Stimulated activated CD8-positive, alpha-beta memory T cell treated with anti-CD3 and anti-CD28 coated beads, Interleukin-7, amount 100 ng/mL, for 1 hour (primary cell): ENCODE measurements at places on chromosomes 2 and 18.

DNA sequence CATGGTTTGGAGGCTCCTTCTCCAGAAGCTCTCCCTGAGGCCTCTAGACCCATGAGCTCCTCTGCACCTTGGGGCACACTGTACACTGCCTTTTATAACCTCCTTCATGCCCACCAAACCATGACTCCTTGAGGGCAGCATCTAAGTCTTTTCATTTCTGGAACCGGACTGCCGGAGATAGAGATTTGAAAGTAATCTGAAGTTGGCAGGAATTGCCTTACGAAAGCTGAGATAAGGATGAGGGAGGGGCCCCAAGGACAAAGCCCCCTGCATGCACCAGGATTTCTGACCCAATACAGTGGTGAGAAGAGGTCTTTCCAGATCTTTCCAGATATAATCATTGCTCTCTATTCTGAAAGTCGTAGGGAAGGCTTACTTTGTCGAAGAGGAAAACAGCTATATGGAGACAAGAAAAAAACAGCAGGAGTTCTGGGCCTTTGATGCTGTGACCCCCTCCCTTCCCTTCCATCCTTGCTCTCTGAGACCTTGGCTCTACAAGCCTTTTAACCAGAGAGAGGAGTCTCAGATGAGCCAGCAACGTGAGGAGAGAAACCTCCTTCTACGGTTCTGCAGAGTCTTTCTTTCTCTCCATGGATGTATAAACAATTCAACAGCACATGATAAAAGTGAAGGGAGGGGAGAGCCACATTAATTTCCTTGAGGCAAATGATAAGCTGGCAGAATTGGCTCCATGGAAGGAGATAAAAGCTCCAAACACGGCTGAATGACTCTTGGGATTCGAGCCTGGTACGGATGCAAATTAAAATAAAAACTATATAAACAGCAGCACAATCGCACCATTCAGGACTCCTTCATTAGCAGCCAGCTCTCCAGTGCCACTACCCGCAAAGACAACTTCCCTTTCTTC, 88.0 kb upstream of the RTN4 start:
- DNase-seq: no peak

DNA sequence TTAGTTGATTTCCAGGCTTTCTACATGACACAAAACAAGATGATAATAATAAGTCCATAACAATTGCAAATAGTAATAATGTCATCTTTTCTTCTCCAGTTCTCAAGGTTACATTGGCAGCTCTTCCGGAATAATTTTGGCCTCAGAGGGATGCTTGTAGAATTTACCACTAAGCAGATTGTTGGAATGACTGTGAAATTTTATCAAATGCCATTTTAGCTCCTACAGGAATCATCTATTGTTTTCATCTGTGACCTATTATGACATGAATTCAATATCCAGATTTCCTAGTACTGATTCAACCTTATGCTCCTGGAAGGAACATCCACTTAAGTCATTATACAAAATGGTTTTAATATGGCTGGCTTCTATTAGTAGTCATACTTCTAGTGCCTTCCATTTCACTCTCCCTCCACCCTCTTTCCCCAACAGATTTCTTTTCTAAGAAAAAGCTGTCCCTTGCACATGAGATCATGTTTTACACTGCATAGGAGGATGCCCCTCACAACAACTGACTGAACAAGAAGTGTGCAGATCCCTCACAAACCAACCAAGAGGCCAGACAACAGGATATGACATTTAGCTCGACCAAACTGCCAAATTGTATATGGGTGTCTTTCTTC, 200.0 kb downstream of the DNER start:
- DNase-seq: no peak

DNA sequence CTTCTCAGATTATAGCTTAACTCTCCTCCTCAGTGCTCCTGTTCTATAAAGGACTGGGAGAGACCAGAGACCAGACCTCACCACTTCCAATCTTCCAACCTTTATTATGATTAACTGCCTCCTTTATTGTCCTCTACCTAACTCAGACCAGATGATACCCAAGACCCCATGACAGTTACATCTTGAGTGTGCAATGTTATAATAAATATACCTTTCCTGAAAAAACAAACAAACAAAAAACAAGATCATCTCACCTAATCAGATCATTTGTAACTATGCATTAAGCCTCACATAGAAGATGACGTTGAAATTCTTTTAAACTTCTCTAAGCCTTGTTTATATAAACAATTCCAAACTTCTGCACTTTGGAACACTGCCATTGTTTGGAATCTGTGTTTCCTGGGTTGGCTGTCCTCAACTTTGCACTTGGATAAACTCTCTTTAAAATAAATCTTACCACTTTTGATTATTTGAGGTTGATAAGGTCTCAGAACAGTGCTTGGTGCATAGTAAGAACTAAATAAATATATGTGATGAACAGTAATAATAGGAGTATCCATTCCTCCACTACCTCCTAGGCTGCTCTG, 342.7 kb downstream of the TDRD15 start:
- no peak for DNase-seq

DNA sequence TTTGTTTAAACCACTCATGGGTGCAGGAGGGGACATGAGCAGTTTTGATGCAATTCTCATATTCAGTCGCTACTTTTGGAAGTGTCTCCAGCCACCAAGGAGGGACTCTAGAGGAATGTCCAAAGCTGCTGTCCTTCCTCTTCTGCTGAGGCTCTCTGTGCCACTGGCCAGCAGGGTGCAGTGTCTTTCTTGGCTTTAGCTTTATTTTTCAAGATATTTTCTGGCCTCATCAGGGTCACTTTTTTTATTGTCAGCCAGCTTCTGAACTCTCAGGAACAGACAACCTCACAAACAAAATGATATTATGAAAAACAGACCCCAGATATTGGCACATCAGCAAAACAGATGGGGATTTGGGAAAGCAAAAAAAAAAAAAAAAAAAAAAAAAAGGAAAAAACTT, 289.3 kb upstream of the ZSWIM2 start:
- no peak for DNase-seq

DNA sequence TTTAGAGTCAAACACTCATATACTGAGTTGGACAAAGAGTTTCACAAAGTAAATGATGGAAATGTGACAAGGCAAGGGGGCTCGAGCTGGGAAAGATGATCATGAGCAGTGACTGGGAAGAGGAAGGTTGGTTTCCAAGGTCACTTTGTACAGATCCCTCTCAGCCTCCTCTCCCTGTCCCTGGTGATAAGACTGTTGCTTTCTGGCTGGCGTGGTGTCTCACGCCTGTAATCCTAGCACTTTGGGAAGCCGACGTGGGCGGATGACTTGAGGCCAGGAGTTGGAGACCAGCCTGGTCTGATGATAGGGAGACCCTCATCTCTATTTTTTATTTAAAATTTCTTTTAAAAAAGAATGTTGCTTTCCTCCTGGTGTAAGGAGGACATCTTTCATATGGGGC, 86.6 kb upstream of the STPG4 start:
- DNase-seq: no peak

DNA sequence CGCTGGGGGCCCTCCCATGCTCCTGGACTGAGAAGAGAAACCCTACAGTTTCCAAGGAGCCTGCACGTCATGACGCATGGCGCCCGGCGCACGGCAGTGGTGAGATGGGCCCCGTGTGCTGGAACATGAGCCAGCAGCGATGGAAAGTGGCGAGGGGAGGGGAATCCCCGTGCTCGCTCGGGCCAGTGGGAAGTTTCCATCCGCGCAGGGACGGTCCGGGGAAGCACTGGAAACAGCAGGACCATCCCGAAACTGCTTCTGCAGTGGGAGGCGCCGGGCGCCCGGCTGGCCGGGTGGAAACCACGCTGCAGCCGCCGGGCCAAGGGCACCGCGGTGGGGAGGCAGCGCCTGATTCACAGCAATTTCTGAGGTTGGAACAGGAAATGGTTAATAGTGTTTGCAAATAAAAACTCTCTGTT, 4.9 kb upstream of the PDCD1 start:
- DNase-seq: no peak

GRCh38 chr2:28413152-28413898, 20.7 kb downstream of the FOSL2 start:
- no peak for DNase-seq

DNA sequence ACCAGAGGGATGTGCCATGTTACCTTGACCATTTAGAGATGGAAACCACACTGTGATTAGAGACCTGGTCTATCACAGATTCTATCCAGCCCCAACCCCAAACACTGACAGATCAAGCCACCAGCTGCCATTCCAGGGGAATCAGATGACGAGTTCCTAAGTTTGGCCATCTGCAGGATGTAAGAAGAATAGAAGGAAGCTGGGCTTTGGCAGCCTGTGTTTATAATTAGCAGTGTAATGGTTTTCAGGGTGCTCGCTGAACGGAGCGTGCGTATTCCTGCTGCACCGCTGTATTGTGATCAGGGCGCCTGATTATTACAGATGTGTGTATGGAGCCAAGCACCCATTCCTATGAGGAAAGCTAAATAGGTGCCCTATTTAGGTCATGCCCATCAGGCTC, 138.1 kb downstream of the LRRC30 start:
- DNase-seq: no peak

DNA sequence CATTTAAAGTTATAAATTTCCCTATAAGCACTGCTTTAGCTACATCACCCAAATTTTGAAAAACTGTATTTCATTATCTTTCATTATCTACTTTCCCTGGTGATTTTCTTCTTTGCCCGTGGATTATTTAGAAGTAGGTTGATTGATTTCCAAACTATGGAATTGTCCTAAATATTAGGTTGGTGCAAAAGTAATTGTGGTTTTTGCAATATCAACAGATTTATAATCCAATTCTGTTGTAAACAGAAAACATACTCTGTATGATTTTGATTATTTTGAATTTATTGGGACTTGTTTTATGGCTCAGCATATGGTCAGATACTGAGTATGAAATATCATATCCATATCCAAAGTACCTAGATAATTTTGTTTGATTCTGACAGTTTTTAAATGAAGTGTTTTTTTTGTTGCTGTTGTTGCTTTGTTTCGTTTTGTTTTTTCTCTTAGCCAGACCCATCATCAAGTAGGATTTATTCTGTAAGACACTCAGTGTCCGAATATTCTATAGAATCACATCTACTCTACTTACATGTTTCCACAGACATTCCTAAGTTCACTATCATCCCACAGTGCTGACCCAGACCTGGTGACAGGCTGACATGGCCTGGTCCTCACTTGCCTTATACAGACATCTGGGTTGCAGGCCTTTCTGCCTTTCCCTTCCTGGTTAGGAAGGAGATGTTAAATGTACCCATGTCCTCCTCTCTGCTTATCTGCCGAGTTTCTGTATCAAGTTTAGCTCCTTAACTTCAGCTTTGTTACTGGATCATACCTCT, 2.1 kb upstream of the TRABD2A start:
- DNase-seq: no peak

- no peak for DNase-seq
Measured at GRCh38 chr2:48600204-48600813, 17.3 kb upstream of the GTF2A1L start.

GRCh38 chr2:70144443-70145143, 46.2 kb downstream of the C2orf42 start:
- DNase-seq: no peak

DNA sequence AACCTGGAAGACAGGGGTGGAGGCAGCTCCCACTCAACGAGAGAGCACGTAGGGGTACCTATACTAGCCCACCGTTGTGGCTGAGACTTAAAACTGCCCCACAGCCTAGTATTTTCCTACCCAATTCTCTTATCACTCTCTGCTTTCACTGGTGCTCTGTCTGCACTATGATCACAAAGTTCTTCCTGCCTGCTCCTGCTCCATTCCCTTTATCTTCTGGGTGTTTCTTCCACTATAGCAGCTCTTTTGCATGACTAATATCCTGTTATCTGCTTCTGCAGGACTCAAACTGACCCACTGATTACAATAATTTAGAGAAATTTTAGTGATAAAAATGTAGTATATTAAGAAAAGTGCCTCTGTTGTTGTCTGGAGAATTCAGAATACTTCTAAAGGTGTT, 184.8 kb downstream of the LRP1B start:
- DNase-seq: no peak

GRCh38 chr2:56185101-56185581, 1.4 kb downstream of the CCDC85A start:
- DNase-seq: no peak

- no peak for DNase-seq
Measured at GRCh38 chr2:158993721-158994587, 25.5 kb downstream of the TANC1 start.
